ENCODE measurements at places on chromosomes 2 and 18.

GRCh38 chr2:46929612-46930011, 14.0 kb upstream of the MCFD2 start:
- DNase-seq: no peak

GRCh38 chr2:198558176-198558575, 753.8 kb downstream of the PLCL1 start:
- DNase-seq: no peak

- DNase-seq: no peak
Measured at GRCh38 chr2:126370201-126370600, 285.8 kb upstream of the GYPC start.

DNA sequence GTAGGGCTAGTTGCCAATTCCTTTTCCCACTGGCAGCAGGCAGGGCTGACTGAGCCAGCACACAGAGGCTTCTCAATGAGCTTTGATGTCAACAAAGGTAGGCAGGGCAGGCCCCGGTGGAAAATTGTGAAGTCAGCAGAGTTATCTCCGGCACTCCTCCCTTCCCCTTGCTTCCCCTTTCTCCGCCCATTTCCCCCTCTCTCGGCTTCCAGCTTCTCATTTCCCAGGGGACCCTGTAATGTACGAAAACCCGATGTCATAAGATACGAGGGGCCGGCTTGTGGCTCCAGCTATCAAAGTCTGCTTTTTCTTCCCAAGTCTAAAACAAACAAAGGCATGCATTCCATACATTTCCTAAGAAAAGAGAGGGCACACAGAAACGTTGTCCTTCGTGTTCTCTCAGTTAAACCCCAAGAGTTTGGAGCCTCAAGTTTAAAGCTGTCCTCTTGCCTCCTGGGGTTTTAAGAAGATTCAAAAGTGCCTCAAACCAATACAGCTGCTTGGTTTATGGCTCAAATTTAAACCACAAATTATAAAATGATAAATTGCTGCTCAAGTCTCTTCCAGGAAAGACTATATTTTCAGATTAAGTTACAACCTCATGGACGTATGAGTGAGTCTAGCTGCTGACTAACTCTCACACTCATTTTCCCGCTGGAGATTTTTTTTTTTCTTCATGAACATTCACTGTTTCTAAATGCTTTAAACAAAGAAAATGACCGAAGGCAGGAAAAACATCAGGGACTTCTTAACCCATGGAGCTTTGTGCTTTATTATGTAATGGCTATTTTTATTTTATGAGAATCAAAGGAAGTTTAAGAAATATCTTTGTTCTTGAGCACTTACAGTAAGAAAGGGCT, 27.2 kb upstream of the EML4 start:
- DNase-seq: no peak

Measured in T-helper 1 cell (primary cell).